Inflammatory macrophage treated with lipopolysaccharide for 1 hour (primary cell): ENCODE measurements at places on chromosomes 11 and 22.
A peak's percentile ranks its signal among the peaks of the same experiment; 100 is the strongest.

- peak; percentile 14 for DNase-seq
These were observed 27.3 kb downstream of the SYT7 start for GRCh38 chr11:61553373-61554171.

GRCh38 chr11:65381716-65382032, 772 bp downstream of the SLC25A45 start:
- DNase-seq = peak; percentile 62

DNA sequence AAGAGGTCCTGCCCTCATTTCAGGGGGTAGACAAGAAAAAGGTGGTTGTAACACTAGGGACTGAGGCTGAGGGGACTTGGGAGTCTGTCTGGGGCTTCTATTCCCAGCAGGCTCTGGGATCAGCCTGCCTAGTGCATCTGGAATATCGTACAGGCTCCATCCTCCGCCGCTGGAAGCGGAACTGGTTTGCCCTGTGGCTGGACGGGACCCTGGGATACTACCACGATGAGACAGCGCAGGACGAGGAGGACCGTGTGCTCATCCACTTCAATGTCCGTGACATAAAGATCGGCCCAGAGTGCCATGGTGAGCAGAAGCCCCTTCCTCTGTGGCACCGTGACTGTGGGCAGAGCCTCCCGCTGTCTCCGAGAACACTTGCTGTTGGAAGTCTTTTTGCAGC, 4.0 kb downstream of the PLEKHB1 start:
- DNase-seq = no peak

- DNase-seq = no peak
These were observed 34.0 kb upstream of the SMIM38 start for GRCh38 chr11:69121621-69122325.

DNA sequence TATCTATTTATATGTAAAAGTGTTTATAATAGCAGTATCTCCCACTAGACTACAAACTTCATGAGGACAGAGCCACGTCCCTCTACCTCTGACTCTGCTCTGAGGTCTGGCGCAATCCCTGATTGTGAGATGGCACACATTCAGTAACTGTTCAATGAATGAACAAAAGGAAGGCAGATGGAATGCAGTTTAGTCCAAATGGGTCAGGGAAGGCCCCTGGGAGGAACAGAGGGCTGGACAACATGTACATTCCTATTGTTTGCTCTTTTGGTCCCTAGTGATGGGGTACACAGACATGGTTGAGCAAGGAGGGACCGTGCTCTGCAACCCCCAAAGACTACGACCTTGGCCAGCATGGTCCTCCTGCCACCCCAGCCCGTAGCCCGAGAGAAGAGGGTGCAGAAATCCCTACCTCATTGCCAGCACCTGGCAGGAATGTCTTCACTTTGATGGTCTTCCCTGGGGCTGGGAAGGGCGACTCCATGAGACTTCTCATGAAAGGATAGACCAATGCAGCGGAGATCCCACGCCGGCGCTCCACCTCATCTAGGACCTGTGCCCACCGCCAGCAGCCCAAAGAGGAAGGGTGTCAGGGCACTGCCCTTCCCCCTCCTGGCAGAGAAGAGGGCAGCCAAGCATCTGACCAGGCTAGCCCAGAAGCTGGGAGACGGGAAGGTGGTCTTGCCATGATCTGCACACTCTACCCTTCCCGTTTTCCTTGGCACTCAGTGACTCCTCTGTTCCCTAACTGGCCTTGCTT, 24.3 kb downstream of the RPL27A start:
- DNase-seq = no peak

DNA sequence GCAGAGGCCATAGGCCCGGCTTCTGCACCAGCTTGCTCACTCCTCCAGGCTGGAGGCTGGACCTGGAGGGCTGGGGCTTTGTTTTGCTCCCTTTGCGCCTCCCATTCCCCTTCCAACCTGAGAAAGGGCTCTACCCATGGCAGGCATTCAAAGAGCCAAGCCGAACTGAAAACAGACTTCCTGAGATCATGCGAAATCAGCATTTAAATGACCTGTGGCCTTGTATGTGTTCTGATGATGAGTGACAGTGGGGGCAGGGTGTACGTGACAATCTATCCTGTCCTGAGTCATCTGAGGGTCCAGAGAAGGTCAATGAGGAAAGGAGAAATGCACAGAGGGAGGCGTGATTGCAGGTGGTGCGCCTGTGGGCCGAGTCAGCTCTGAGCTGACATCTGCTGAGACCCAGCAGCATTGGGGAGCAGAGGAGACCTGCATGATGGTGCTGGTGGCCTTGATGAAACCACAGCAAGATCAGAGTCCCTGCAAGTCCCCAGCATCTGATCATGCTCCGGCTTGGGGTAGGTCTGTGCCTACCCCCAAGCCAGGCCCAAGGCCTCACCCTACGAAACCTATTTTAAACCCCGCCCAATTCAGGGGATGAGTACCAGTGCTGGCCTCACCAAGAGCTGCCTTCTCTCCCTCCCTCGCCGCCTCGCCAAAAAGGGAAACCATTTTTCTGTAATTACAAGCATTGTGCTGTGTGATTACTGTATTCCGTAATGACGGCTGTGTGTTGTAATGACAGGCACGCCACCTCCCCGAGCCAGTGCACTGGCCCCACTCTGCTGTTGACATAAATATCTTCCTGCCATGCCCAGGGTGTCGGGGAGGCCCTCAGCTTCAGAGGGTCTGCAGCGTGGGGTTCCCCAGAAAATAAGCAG, 95.2 kb upstream of the ANO1 start:
- DNase-seq = no peak

DNA sequence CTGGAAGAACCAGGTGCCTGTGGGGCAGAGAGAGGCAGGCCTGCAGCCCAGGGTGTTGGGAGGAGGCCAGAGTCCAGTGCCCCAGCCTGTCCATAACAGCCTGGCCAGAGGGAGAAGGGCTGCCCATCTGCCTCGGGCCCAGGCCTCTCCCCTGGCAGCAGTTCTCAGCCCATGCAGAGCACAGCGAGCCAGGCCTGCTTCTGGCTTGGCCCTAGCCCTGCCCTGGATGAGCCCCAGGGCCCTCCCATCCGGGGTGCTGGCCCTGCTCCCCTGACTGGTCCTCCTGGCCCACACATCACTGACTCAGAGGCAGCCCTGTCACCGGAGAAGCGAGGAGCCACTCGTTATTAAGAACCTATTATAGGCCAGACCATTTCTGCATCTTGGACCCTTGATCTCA, 19.7 kb upstream of the MYRF start:
- DNase-seq = no peak

DNA sequence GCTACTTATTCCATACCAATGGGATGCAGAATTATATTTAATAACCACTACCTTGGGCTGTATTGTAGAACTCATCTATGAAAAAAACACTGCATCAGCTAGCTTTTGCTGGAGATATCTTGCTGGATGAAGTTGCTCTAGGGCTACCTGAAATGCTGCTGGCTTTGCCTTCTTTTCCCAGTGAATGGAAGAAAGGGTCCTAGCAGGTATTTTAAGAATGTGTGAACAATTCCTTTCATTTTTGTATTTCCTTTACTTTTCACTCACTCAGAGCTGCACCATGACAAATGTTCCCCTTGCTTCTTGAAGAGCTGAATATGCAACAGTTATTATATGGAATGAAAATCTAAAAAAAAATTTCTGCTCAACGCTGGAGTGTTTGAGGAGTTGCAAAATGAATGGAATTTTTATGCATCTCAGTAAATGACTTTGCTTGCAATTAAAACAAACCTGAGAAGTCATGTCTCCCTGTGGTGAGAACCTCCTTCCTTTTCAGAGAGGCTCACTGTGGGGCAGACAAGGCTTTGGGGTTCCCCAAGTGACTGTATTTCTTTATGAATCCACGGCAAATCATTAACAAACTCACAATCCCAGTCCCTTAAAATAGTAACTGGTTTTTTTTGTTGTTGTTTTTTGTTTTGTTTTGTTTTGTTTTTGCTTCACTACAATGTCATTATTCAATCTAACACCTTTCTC, 566.8 kb upstream of the KIRREL3 start:
- no peak for DNase-seq

DNA sequence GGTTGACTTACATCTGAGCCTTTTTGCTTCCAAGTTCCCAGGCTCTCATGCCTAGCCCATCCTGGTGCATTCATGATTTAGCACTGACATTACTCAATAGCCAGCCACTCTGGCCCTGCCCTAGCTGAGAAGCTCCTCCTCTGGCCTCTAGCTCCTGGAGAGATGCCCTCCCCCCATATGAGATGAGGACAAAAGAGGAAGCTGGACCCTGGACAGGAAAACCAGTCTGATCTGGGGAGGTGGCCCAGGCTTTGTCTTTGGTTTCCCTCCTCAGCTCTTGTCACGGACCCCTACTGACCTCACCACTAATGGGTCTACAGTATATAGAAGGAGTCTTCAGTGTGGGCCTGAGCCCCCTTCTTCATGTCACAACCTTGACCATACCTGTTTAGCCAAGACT, 3.0 kb downstream of the RHOG start:
- DNase-seq = peak; percentile 96

- peak; percentile 21 for DNase-seq
These were observed 97.7 kb downstream of the RBFOX2 start for GRCh38 chr22:35930933-35931332.

DNA sequence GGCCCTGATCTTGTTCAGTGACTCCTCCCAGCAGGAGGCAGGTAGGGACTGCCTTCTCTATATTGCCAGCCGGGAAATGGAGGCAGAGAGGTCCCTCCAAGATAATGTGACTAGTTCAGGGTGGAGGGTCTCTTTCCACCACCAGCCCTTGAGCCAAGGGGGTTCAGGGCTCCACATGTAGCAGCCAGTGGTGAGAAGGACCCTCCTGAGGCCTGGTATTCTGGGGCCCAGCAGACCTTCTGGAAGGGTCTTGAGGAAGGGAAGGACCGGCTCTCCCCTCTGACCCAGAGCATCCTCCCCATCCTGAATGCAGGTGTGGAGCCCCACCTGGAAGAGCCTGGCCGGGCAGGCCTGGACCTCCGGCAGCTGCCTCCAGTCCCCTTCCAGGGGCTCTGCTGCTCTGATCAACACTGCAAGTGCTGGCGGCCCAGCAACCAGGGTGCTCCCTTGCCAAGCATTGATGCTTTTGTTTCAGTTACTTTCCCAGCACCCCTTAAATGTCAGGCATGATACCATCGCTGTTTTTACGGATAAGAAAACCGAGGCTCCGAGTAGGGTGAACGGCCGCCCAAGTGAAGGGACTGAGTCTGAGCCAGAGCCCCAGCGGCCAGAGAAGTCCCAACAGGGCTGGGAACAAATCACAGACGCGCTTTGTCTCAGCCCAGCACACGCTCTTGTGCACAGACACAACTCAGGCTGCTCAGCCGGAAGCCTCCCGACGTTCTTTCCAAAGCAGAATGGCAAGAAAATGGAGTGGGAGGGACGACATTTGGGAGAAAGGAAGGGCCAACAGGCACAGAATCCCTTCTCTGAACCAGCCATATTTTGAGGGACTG, 38.8 kb downstream of the DKK3 start:
- no peak for DNase-seq

- no peak for DNase-seq
These were observed 20.9 kb upstream of the JHY start for GRCh38 chr11:122861631-122862030.

- DNase-seq = no peak
These were observed 55.9 kb upstream of the FGF3 start for GRCh38 chr11:69874984-69875624.

DNA sequence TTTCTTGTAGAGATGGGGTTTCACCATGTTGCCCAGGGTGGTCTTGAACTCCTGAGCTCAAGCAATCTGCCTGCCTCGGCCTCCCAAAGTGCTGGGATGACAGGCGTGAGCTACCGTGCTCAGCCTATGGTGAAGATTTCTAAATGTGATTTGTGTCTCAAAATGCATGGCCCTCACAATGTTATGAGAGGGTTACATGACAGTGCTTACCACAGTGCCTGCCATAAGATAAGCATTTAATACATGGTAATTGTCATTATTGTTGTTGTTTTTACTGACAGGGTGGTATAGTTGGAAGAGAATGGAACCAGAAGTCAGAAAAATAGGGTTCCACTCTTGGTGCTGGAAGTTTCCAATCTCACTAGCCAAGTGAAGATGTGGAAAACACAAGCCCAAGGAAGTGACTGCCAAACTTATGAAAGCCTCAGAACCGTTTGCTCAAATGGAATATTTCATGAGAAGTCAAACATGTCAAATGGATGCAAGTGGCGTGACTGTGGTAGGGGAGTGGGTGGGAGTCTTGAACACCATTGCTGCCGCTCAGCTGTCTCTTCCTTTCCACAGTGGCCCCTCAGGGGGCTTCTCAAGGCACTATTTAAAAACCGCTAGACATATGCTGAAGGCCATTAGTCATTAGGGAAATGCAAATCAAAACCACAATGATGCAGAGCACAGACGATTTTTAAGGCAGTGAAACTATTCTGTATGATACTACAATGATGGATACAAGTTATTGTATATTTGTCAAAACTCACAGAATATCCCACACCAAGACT, 29.1 kb upstream of the LMO2 start:
- DNase-seq = peak; percentile 77

DNA sequence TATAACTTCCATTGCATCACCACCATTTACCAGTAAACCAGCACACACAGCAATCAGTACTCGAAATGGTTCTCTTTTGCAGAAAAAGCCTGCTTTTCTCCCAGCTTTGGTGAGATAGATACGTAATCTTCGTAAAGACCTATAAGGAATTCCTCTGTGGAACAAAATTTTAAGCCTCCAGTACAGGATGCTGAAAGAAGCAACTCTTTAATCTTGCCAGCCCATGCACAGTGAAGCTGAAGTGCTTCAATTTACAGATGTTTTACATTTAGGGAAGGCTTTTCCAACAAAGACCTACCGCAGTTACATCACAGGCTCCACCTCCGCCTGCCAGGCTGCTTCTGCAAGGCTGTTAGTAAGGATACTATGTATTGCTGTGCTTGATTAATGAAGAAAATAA, 1.9 kb downstream of the ELMOD1 start:
- no peak for DNase-seq

- DNase-seq = peak; percentile 51
These were observed 72.1 kb upstream of the CD44 start for GRCh38 chr11:35066783-35067423.

GRCh38 chr11:77592727-77593126, 3.0 kb downstream of the AQP11 start:
- no peak for DNase-seq

DNA sequence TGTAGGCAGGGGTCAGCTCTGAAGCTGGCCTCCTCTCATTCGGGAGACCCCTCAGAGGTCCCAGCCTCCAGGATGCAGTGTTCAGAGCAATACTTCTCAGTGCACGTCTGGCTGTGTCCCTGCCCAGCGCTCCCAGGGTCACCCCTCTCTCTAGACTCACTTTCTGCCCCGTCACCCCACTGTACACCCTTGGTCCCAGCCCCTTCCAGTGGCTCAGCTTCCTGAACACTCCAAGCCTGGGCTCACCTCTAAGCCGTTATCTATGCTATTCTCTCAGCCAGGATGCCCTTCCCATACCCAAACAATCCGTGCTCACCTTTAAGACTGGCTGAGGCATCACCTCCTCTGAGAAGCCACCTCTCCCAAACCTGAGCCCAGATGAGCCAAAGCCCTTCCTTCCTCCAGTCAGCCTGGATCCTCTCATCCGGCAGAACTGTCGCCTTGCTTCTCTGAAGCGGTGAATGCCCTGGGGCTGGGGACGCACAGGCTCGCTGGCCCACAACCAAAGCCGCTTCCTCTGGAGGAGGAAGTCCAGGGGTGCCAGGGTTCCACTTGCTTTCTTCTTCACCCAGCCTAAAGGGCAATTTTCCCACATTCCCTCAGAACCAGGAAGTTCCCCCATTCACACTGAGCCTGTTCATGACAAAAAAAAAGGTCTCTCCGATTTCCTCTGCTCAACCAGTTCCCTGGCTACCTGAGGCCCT, 13.7 kb upstream of the CDKN1C start:
- DNase-seq = peak; percentile 40

GRCh38 chr11:130786586-130786985, 129.7 kb downstream of the SNX19 start:
- no peak for DNase-seq

GRCh38 chr22:30262917-30263741, 3.5 kb downstream of the OSM start:
- peak; percentile 89 for DNase-seq

GRCh38 chr11:112454841-112455240, 194.2 kb upstream of the PLET1 start:
- DNase-seq = no peak
